IMR-90 (cell line): ENCODE measurements at places on chromosomes 13 and 19. TPM values are rescaled to one million over a fixed set of nuclear protein-coding genes. Genes with fewer than 3 reads are reported as not detected.

PALM gene
- 2.2 TPM in 2 replicates for total RNA-seq

LHB gene
- not detected in 2 replicates for total RNA-seq

CRB3 gene
- not detected in 2 replicates for total RNA-seq

DNAJC3 gene
- total RNA-seq, result 28.5 and 51.4 TPM in 2 replicates

SELENOV gene
- total RNA-seq, result not detected in 2 replicates

ZNF320 gene
- total RNA-seq, result 4.7 and 5.0 TPM in 2 replicates

TGFBR3L gene
- not detected in 2 replicates for total RNA-seq

ELSPBP1 gene
- total RNA-seq, result not detected in 2 replicates

LRFN3 gene
- 0.36 and 0.56 TPM in 2 replicates for total RNA-seq

FTL gene
- 913 and 1,057 TPM in 2 replicates for total RNA-seq

SCN1B gene
- total RNA-seq, result 2.0 and 2.2 TPM in 2 replicates

RPS5 gene
- 3,811 and 5,858 TPM in 2 replicates for total RNA-seq

ATP8A2 gene
- 0.18 and 0.28 TPM in 2 replicates for total RNA-seq

DHDH gene
- 0.28 and 0.36 TPM in 2 replicates for total RNA-seq

IFI30 gene
- 1.1 and 2.3 TPM in 2 replicates for total RNA-seq

PCSK4 gene
- total RNA-seq, result 0.56 and 0.72 TPM in 2 replicates
